ENCODE measurements at places on chromosomes 12 and 14.

GRCh38 chr14:74620497-74620921, 8.5 kb upstream of the LTBP2 start:
- no peak for DNase-seq

DNA sequence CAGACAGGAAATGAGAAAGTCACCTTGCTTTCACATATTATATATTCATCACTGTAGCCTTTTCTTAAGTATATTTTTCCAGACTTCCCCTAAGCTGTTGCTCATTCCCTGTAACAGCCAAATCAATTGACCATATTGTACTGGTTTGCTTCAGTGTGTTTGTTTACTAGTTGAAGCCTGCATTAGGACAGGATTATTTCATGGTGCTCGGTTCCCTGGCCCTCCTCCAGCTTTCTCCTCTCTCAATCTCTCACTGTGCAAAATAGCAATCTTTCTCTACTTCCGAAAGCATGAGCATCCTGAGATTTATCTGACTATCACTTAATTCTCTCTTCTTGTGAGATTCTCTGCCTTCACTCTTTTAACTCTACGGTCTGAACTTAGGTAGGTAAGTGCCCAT, 2.4 kb downstream of the SLC35F4 start:
- no peak for DNase-seq

GRCh38 chr14:26987744-26988363, 390.0 kb upstream of the NOVA1 start:
- no peak for DNase-seq

GRCh38 chr12:118013283-118013682, 3.2 kb upstream of the RFC5 start:
- DNase-seq: no peak

- no peak for DNase-seq
Observed at GRCh38 chr12:77679686-77680085, 151.0 kb upstream of the NAV3 start.

GRCh38 chr14:93003945-93004698, 81.2 kb downstream of the CHGA start:
- DNase-seq: peak; percentile 69

GRCh38 chr12:4324366-4324765, 3.4 kb downstream of the TIGAR start:
- DNase-seq: no peak

DNA sequence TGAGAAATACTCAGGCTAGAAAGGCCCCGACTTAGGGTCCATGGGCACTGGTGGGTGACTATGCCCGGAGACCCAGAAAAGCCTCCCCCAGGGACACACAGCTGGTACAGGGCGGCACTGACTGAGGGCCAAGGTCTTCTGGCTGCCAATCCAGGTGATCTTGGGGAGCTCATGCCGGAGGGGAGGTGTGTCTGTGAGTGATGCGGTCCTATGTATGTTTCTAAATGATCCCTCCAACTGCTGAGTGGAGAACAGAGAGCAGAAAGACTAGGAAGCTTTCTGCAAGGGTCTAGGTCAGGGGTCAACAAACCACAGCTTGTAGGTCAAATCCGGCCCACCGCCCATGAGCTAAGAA, 391 bp downstream of the SERPINA4 start:
- DNase-seq: no peak

DNA sequence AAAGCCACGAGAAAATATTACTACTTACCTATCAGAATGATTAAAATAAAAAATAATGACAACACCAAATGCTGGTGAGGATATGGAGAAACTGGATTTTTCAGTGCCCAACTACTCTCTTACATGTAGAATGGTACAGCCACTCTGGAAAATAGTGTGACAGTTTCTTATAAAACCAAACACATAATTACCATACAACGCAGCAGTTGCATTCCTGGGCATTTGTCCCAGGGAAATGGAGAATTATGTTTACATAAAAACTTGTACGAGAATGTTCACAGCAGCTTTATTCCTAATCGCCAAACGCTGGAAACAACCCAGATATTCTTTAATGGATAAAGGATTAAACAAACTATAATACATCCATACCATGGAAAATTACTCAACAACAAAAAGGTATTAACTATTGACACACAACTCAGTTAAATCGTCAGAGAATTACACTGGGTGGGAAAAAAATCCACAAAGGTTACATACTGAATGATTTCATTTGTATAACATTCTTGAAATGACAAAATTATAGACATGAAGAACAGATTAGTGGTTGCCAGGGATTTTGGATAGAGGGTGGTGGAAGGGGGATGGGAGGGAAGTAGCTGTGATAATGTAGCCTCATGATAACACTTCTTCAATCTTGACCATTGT, 35.4 kb downstream of the TAOK3 start:
- no peak for DNase-seq

- no peak for DNase-seq
Observed at GRCh38 chr14:97206916-97207315, 409.7 kb downstream of the VRK1 start.

All from spinal cord (tissue), 10 donors.